ENCODE measurements at places on chromosomes 4 and X.

GRCh38 chr4:14987054-14987453, 15.2 kb upstream of the CPEB2 start:
- no peak for DNase-seq

- DNase-seq = no peak
Observed at GRCh38 chr4:114025176-114025777, 45.8 kb upstream of the ARSJ start.

DNA sequence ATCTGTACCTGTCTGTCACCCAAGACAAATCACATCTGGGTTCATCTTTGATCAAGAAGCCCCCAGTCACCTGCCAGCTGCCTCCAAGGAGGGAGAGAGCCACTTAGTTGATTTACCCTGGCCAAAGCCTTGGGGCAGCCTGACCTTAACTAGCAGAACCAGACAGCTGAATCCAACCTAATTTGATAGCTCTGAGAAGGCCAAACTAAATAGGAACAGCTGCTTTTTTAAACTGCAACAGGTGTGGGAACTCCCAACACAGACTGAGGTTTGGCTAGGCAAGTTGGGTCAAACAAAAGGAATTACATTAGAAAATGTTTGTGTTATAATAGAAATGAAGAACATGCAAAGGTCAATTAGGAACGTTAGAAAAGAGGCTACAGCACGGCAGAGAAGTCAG, 375.7 kb downstream of the NLGN4X start:
- no peak for DNase-seq

DNA sequence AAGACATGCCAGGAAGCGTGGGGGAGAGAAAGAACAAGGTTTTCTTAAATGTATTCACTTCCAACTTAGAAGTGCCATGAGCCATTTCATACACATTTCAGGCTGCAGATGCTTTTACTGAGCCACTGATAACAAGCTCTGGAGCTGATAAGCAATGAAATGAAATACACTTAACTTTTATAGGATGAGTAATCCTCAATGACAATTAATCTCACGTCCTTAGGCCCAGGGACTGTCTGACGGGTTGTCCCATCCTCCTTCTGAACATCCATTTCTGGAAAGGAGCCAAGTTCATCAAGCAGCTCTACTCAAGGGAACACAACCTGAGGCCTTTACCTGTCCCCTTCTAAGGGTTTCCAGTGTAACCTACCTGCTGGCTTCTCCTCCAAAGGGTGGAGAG, 121.2 kb downstream of the PARM1 start:
- DNase-seq = no peak

- no peak for DNase-seq
Observed at GRCh38 chrX:31376408-31377022, 304.7 kb upstream of the FTHL17 start.

- DNase-seq = no peak
Observed at GRCh38 chr4:103756741-103757140, 37.0 kb upstream of the TACR3 start.

DNA sequence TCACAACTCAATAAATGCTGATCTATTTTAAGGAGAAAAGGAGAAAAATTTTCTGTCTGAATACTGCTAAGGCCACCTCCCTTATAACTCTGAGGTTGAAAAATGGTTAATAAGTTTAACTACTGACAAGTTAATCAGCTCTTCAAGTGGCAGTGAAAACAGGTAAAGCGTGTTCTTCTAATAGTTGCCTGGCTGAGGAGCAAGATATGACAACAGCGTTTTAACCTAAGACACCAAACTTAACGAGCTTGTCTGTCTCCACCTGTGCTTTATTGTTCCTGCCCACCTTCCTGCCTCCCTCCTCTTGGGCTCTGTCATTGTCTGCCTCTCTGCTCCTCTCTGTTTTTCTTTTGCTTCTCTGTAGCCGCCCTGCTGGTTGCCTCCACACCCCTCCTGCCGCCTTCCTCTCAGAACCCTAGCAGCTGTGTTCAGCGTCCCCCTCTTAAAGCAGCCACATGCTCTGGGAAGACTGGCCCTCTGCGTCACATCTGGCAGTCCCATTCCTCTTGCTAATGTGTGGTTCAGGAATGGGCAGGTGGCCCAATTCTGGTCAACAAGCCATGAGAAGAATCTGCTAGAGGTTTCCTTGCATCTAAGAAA, 4.3 kb upstream of the TSPAN5 start:
- DNase-seq = no peak

DNA sequence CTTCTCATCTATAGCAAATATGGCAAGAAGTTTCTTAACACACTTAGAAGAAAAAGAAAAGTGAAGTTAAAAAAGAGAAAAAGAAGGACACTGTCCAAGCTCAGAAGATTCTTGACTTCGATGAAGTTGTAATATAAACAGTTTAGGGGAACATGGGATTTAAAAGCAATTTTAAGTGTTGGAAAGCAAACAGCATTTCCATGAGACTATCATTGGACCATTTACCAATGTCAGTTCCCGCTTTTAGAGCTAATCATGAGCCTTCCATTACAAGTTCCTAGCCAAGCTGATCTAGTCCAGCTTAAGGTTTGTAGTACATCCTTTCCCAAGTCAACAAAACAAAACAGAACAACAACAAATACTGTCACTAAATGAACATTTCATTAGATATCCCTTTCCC, 45.1 kb upstream of the FGF2 start:
- no peak for DNase-seq

DNA sequence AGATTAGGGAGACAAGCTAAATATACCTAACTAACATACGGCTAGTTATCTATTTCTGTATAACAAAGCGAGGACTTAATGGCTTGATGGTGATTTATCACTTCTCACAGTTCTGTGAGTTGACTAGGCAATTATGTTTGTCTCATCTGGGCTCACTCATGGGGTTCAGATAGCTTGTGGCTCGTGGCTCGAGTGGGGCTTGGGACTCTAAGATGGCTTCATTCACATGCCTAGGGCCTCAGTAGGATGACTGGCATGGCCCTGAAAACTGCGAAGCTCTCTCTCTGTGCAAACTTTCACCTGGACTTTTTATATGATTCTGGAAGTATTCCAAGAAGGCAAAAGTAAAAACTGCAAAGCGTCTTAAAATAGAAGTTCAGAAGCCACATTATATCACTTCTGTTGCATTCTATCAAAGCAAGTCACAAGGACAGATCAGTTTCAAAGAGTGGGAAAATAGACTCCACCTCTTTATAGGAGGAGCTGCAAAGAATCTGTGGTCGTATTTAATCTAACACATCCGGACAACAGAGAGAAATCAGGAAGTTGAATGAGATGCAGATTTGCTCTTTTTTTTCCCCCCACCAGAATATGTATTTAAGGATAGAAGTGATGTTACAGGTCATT, 491.2 kb downstream of the INPP4B start:
- no peak for DNase-seq

DNA sequence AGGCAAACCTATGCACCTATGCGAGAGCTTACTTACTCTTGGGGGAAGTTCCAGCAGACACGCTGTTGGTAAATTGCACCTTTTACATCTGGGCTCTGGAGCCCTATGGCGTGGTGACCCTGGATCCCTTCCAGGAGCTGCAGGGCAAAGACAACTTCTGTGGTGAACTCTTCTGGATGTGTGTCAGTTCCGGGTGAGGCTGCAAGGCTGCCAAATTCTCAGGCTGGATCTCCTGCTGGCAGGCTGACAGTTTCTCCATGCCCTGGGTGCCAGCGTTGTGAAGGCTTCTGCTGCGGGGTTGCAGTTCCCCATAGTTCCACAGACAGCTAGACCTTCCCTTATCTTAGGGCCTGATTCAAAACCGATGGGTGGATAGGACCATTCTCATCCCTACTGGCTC, 37.9 kb downstream of the RAP2C start:
- DNase-seq = no peak

DNA sequence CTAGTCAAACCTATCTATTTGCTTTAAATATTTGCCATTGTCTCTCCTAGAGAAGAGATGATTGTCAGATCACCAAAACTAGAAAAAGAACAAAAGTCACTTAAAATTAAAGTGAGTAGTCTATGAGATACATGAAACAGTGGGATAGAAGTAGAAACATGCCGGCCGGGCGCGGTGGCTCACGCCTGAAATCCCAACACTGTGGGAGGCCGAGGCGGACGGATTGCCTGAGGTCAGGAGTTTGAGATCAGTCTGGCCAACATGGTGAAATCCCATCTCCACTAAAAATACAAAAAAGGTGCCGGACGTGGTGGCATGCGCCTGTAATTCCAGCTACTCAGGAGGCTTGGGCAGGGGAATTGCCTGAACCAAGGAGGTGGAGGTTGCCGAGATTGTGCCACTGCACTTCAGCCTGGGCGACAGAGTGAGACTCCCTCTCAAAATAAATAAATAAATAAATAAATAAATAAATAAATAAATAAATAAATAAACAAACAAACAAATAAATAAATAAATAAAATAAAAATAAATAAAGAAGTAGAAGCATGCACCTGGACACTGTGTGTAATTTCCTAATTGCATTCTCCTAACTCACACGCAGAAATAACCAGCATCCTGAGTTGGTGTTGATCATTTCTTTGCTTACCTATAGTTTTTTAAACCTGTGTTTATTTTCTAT, 299.5 kb downstream of the PDHA2 start:
- DNase-seq = no peak

GRCh38 chrX:103177556-103177955, 37.4 kb upstream of the BEX4 start:
- no peak for DNase-seq

- DNase-seq = no peak
Observed at GRCh38 chr4:185115827-185116232, 27.2 kb upstream of the SLC25A4 start.

- no peak for DNase-seq
Observed at GRCh38 chr4:90113881-90114457, 13.2 kb upstream of the CCSER1 start.

DNA sequence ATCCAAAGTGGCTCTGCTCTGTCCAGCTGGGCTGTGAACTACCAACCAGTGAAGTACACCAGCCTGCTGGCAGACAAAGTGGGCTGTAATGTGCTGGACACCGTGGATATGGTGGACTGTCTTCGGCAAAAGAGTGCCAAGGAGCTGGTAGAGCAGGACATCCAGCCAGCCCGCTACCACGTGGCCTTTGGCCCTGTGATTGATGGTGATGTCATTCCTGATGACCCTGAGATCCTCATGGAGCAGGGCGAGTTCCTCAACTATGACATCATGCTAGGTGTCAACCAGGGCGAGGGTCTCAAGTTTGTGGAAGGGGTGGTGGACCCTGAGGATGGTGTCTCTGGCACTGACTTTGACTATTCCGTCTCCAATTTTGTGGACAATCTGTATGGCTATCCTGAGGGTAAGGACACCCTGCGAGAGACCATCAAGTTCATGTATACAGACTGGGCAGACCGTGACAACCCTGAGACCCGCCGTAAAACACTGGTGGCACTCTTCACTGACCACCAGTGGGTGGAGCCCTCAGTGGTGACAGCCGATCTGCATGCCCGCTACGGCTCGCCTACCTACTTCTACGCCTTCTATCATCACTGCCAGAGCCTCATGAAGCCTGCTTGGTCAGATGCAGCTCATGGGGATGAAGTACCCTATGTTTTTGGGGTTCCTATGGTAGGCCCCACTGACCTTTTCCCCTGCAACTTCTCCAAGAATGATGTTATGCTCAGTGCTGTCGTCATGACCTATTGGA, 22.6 kb downstream of the NLGN3 start:
- DNase-seq = no peak

- DNase-seq = peak; percentile 32
Observed at GRCh38 chrX:14697451-14697850, 168.1 kb downstream of the GLRA2 start.

- peak; percentile 72 for DNase-seq
Observed at GRCh38 chr4:138919094-138919936, 96.3 kb upstream of the NOCT start.

- no peak for DNase-seq
Observed at GRCh38 chr4:142065086-142065647, 428.8 kb downstream of the IL15 start.
